ENCODE measurements at places on chromosomes 7 and 10.
A peak's percentile ranks its signal among the peaks of the same experiment; 100 is the strongest.

GRCh38 chr10:91879515-91880170, 29.6 kb downstream of the FGFBP3 start:
- no peak overlapping the region for H3K27ac ChIP-seq
- H3K36me3 ChIP-seq = no peaks in the 10 kb centered on the region
- no peaks in the 10 kb centered on the region for H3K4me1 ChIP-seq
- no peaks in the 10 kb centered on the region for H3K27me3 ChIP-seq
- DNase-seq = no peak

GRCh38 chr7:152751449-152752141, 8.0 kb upstream of the ACTR3B start:
- DNase-seq = no peak
- no peaks in the 10 kb centered on the region for H3K36me3 ChIP-seq
- H3K4me3 ChIP-seq = no peak overlapping the region
- peaks cover 4% of the 10 kb centered on the region for H3K4me1 ChIP-seq

- no peaks in the 10 kb centered on the region for H3K27me3 ChIP-seq
- no peak for DNase-seq
- no peaks in the 10 kb centered on the region for H3K4me1 ChIP-seq
Observed at GRCh38 chr7:103632005-103632639, 186.1 kb upstream of the SLC26A5 start.

DNA sequence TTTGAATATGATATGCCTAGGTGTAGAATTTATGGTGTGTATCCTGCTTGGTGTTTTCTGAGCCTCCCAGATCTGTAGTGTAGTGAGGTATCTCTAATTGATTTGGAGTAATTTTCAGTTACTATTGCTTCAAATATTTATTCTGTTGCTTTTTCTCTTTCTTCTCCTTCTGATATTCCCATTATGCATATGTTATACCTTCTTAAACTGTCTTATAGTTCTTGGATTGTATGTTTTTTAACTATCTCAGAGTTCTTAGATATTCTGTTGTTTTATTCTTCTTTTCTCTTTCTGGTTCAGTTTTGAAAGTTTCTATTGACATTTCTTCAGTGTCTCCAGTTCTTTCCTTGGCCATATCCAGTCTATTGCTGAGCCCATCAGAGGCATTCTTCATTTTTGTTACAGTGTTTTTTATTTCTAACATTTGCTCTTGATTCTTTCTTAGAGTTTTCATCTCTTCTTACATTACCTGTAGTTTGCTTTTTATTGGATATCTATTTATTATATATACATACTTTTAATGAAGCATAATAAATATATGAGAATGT, 205.4 kb upstream of the LRGUK start:
- no peak for DNase-seq
- H3K27ac ChIP-seq = no peak overlapping the region
- no peaks in the 10 kb centered on the region for H3K27me3 ChIP-seq
- no peaks in the 10 kb centered on the region for H3K36me3 ChIP-seq

GRCh38 chr10:114491933-114492332, 87.6 kb upstream of the AFAP1L2 start:
- no peaks in the 10 kb centered on the region for H3K27me3 ChIP-seq
- H3K4me3 ChIP-seq = no peak overlapping the region
- no peak for DNase-seq
- peaks cover 14% of the 10 kb centered on the region for H3K4me1 ChIP-seq
- H3K36me3 ChIP-seq = peaks cover 4% of the 10 kb centered on the region
- no peak overlapping the region for H3K27ac ChIP-seq

- no peak for DNase-seq
- H3K36me3 ChIP-seq = no peaks in the 10 kb centered on the region
- no peaks in the 10 kb centered on the region for H3K4me1 ChIP-seq
- H3K27me3 ChIP-seq = no peaks in the 10 kb centered on the region
- H3K4me3 ChIP-seq = no peak overlapping the region
- no peak overlapping the region for H3K27ac ChIP-seq
Observed at GRCh38 chr7:36002900-36003299, 150.2 kb upstream of the EEPD1 start.

GRCh38 chr7:95980167-95980566, 207.8 kb downstream of the DYNC1I1 start:
- no peaks in the 10 kb centered on the region for H3K36me3 ChIP-seq
- H3K27ac ChIP-seq = no peak overlapping the region
- H3K27me3 ChIP-seq = no peaks in the 10 kb centered on the region
- no peak for DNase-seq
- H3K4me1 ChIP-seq = no peaks in the 10 kb centered on the region

- no peaks in the 10 kb centered on the region for H3K27me3 ChIP-seq
- H3K36me3 ChIP-seq = peaks cover 6% of the 10 kb centered on the region
- DNase-seq = no peak
- H3K4me1 ChIP-seq = no peaks in the 10 kb centered on the region
- H3K4me3 ChIP-seq = no peak overlapping the region
Observed at GRCh38 chr10:121961456-121961855, 13.6 kb downstream of the NSMCE4A start.

DNA sequence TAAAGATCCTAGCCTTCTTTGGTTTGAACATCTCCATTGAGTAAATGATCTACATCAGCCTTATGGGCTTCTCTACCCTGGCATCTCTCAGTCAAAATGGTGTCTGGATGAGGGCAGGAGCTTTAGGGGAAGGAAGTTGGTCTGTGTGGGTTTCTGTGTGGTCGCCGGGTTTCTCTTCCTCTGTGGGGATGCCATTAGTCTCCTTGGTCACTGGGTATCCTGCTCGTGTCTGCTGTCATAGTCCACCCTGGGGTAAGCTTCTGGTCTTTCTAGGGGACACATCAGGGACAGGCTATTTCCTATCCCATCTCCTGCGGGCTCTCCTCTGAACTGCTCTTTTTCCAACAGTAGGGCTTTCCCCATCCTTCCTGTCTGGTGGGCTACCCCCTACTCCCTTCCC, 150.3 kb upstream of the NPY start:
- no peak overlapping the region for H3K4me3 ChIP-seq
- no peaks in the 10 kb centered on the region for H3K27me3 ChIP-seq
- H3K4me1 ChIP-seq = peaks cover 8% of the 10 kb centered on the region

GRCh38 chr10:71812016-71812912, 38.8 kb downstream of the PSAP start:
- no peak overlapping the region for H3K27ac ChIP-seq
- DNase-seq = no peak
- peaks cover 12% of the 10 kb centered on the region for H3K36me3 ChIP-seq
- H3K4me3 ChIP-seq = no peak overlapping the region

DNA sequence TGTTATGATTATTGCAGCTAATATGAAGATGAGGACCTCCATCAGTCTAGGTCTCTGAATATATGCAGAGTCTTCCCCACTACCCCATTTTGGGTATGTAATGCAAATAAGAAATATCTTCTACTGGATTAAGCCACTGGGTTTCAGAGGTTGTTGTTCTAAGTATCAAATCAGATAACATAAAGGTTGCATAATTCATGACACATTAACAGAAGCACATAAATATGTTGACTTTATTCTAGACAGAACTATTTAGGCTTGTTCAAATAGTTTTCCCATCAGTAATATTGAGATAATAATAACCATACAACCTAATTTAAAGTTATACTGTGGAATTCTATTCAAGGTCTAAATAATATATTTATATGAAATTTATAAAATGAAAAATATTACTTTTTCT, 157.1 kb downstream of the ETV1 start:
- no peak for DNase-seq

GRCh38 chr7:133165529-133165928, 83.6 kb upstream of the CHCHD3 start:
- H3K27me3 ChIP-seq = no peaks in the 10 kb centered on the region
- no peak for DNase-seq
- no peaks in the 10 kb centered on the region for H3K4me1 ChIP-seq
- H3K36me3 ChIP-seq = no peaks in the 10 kb centered on the region
- no peak overlapping the region for H3K4me3 ChIP-seq

DNA sequence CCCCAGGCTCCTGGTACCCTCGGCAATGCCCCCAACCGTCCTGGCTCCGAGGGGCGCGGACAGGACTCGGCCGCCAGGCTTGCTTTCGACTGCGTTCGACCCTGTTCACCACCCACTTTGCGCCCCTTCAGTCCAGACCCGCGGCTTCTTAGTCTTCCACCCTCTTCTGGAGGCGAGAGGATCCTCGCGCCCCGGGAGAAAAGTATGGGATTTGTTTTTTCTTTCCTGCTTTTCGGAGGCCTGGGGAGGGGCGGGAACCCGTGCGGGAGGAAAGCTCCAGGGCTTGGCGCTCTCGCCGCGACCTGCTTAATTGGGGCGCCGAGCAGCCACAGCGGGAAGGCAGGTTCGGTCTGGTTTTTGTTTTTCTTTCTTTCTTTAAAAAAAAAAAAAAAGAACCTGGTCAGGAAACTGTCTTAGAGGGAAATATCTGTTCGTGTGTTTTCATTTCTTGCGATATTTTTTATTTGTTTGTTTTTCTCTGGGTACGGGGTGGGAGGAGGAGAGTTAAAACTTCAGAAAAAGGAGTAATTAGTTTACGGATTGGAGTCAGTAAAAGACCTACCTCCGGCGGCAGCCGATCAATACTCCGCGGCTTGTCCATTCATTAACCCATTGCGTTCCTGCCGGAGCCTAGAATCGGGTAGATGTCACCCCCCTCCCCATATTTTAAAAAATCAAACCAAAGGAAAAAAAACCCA, 1.6 kb downstream of the EMX2 start:
- peaks cover 27% of the 10 kb centered on the region for H3K27me3 ChIP-seq
- no peak overlapping the region for H3K4me3 ChIP-seq
- H3K4me1 ChIP-seq = no peaks in the 10 kb centered on the region
- no peak overlapping the region for H3K27ac ChIP-seq

DNA sequence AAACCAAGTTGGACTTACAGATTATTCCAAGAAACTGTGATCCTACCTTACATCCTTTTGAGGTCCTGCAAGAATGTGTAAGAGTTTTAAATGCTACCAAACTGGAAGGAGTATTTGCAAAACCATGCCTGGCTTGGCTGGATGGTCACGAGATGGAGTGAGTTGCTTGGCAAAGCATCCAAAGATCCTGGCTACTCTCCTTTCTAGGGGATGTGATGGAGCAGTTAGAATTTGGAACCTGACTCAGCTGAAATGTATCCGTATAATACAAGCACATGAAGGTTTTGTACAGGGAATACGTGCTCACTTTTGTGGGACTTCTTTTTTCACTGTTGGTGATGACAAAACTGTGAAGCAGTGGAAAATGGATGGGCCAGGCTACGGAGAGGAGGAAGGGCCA, 13.3 kb upstream of the SYPL1 start:
- DNase-seq = no peak
- H3K4me3 ChIP-seq = no peak overlapping the region
- H3K27ac ChIP-seq = no peak overlapping the region
- no peaks in the 10 kb centered on the region for H3K36me3 ChIP-seq
- no peaks in the 10 kb centered on the region for H3K4me1 ChIP-seq
- no peaks in the 10 kb centered on the region for H3K27me3 ChIP-seq

DNA sequence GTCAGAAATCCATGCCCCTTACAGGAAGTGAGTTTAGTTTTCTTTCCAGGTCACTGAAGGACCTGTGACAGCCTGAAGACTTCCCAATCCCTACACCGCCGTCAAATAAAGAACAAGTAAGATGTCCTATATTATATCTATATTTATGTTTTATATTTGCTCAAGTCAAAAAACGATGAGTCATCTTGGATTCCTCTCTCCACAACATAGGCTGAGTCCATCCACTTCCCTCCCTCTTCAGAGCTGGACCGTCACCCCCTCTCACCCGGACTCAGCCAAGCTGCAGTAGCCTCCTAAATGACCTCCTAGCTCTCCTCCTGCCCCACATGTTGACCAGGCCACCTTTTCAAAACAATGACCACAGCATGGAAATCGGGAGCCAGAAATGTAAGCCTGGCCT, 53.5 kb downstream of the GLI3 start:
- H3K36me3 ChIP-seq = no peaks in the 10 kb centered on the region
- no peak overlapping the region for H3K4me3 ChIP-seq
- H3K27ac ChIP-seq = no peak overlapping the region
- DNase-seq = no peak
- no peaks in the 10 kb centered on the region for H3K4me1 ChIP-seq

GRCh38 chr10:126904516-126904817, 761 bp upstream of the DOCK1 start:
- H3K4me1 ChIP-seq = no peaks in the 10 kb centered on the region
- DNase-seq = no peak
- H3K4me3 ChIP-seq = no peak overlapping the region
- no peaks in the 10 kb centered on the region for H3K36me3 ChIP-seq

GRCh38 chr10:107144490-107144889, 20.0 kb downstream of the SORCS1 start:
- DNase-seq = no peak
- no peaks in the 10 kb centered on the region for H3K36me3 ChIP-seq
- H3K4me3 ChIP-seq = no peak overlapping the region
- H3K27ac ChIP-seq = no peak overlapping the region
- no peaks in the 10 kb centered on the region for H3K27me3 ChIP-seq
- H3K4me1 ChIP-seq = no peaks in the 10 kb centered on the region

- no peaks in the 10 kb centered on the region for H3K4me1 ChIP-seq
- H3K27me3 ChIP-seq = peaks cover 3% of the 10 kb centered on the region
- no peaks in the 10 kb centered on the region for H3K36me3 ChIP-seq
- H3K4me3 ChIP-seq = no peak overlapping the region
- no peak overlapping the region for H3K27ac ChIP-seq
Observed at GRCh38 chr10:78754269-78755062, 314.3 kb upstream of the ZMIZ1 start.

DNA sequence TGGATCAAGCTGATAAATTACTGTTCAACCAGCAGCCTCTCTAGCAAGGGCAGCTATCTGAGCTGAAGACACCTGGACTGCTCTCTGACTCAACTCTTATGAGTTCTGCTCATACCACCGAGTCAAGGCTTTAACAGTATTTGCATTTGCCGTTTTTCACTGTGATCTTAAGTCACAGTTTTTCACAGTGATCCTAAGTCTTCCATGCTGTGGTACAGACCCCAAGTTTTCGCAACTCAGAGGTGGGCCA, 31.3 kb downstream of the PIP4K2A start:
- H3K4me1 ChIP-seq = peaks cover 43% of the 10 kb centered on the region
- H3K27me3 ChIP-seq = no peaks in the 10 kb centered on the region
- peak overlapping the region; percentile 82 for H3K27ac ChIP-seq

DNA sequence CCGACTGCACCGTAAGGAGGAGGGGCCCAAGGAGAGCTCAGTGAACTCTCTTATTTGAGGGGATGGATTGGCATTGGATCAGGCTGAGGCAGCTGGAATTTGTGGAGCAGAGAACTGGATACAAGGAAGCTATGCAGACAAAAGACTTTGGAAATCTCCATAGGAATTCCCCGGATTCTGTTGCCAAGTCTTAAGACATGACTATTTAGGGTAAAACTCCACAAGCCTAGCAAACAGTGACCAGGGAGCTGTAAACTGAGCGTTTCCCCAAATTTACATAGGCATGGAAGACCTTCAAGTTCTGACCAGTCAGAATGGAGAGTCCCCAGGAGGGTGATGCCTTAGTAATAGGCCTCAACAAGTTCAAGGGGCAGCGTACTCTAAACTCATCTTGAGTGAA, 82.5 kb upstream of the PCBD1 start:
- H3K27me3 ChIP-seq = no peaks in the 10 kb centered on the region
- no peak for DNase-seq
- H3K4me3 ChIP-seq = no peak overlapping the region
- no peak overlapping the region for H3K27ac ChIP-seq

All from GM12878 (cell line).